HS-5 (cell line): ENCODE measurements at places on chromosomes 3 and 15.
A peak's percentile ranks its signal among the peaks of the same experiment; 100 is the strongest.

GRCh38 chr3:177817751-177818150 is 620.5 kb upstream of the TBL1XR1 start:
- no peak for DNase-seq

DNA sequence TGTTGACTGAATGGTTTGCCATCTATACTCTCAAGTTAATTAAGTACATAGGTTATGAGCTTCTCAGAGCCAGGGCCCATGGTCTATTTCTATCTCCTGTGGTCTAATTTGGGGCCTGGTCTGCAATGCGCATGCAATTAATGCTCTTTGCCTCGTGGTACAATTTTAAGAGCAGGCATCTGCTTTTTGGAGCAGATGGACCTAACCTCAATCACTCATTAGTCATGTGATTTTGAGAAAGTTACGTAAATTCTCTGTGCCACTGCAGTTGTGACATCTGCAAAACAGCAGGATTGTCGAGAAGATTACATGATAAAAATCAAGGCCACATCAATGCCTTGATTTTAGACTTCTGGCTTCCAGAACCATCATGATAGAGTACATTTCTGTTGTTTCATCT is 543.7 kb upstream of the ADAMTS9 start:
- DNase-seq = no peak

- DNase-seq = no peak
These were observed 56.2 kb downstream of the EXOG start for GRCh38 chr3:38552364-38552763.

GRCh38 chr3:72077473-72078259 is 292.7 kb upstream of the PROK2 start:
- no peak for DNase-seq

DNA sequence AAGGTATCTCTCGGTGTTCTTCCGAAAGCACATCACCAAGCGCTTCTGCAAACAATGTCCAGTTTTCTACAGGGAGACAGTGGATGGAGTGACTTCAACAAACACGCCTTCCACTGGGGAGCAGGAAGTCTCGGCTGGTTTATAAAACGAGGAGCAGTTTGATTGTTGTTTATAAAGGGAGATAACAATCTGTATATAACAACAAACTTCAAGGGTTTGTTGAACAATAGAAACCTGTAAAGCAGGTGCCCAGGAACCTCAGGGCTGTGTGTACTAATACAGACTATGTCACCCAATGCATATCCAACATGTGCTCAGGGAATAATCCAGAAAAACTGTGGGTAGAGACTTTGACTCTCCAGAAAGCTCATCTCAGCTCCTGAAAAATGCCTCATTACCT is 4.6 kb downstream of the CCR2 start:
- DNase-seq = no peak

GRCh38 chr3:39121621-39122020 is 14.1 kb downstream of the TTC21A start:
- no peak for DNase-seq

DNA sequence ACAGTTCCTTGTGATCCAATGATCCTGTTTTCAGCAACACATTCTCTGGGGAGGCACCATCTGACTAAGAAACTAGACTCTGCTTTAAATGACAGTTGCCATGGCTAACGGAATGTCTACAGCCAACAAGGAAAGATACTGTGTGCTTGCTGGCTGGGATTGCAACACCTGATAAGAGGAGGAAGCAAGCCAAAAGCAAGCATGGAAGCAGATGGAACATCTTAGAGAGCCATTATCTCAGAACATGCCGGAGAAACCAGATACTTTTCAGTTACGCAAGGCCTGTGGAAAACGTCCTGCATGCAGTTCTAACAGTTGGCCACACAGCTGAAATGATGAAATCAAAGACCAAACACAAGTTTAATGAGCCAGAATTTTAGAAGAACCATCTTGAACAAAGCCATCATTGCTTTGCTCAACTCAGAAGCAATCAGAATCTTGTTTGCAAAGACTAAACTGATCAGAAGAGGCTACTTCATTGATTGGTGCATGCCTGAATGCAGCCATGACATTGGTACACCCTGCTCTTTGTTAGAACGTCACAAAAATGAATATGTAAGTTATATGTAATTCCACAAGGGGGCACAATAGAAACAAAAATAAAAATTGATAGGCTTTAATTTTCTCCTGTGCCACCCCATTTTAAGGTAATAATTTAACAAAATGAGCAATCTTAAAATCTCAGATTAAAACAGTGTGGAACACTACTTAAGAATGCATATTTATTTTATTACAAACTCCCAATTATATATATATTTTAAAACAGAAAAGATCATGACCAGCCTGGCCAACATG is 50.8 kb downstream of the GXYLT2 start:
- peak; percentile 96 for DNase-seq

DNA sequence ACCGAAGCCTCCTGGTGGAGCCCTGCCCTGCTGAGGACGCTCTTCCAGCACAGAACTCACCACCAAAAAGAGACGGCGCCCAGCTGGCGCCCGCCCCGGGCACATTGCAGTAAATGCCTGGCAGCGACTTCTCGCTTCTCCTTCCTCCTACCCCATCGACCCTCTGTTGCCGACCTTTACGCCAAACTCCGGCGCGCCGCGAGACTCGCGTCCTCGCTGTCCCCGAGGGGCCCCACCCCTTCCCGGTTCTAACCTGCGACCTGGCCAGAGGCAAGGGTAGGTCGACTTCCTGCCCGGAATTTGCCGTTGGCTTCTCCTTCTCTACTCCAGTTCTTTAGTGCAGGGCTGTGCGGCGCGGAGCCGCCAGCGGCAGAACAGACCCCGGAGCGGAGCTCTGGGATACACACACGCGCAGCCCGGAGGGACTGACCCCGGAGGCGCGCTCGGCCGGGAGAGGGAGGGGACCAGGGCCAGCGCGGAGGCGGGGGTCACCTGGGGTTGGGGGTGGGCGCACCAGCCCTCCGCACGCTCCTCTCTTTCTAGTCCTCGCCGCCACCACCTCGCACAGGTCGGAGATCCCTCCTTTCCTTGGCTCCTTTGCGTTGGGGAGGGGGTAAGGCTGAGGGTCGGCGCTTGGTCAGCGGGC is 226.6 kb upstream of the AZI2 start:
- DNase-seq = no peak

DNA sequence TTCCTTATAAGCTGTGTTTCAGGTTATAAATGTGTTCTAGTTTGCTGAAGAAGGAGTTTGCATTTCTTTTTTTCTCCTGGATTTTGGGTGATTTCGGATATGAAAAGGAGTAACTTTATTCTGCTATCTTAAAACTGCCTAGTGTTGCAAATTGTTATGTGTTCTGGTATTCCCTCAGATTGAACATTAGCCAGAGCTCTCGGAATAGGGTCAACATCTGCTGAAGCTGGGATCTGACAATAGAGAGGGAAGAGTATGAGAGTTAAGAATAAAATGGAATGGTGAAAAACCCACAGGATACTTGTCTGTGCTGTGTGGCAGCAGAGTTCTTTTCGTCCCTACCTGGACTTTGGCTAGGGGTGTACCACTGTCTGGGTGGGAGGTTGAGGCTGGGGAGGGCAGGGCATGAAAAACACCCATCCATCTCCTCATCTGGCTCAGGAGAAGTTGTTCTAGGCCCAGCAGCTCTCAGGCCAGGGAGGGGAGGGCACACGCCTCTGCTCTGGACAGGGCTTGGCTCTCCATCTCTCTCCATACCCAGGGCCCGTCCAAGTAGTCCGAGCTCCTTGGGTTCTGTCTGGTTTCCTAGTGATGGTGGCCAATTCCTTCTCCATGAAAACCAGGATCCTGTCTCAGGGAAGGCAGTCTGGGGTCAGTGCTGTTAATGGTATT is 13.2 kb downstream of the SPSB4 start:
- DNase-seq = no peak

GRCh38 chr3:50321336-50322114 is 1.0 kb downstream of the HYAL2 start:
- DNase-seq = peak; percentile 56

DNA sequence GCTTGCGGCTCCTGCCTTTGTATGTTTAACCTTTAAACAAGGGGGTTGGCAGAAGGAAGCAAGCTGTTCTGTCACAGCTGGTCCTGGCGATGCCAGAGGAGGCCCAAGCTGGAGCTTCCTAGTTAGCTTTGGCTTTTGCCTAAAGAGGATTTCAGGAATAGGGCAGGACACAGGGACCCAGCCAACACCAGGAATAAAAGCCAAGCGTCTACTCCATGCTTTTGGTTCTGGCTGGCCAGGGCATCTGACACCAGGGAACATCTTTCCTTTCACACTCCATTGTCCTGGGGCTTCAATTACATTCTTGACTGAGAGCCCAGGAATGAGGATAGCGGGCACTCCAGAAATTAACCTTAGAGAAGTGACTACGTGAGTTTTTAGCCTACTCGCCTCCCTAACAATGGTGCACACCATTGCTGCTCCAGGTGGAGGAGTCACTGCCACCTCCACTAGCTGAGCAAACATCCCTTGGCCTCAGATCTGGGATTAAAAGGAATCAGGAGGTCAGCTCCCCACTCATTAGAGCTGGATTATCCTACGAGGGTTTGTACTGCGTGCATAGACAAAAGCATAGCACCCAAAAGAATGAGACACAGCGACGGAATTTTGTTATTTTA is 38.2 kb downstream of the TPM1 start:
- no peak for DNase-seq

GRCh38 chr3:114144909-114145688 is 33.8 kb downstream of the DRD3 start:
- peak; percentile 62 for DNase-seq

DNA sequence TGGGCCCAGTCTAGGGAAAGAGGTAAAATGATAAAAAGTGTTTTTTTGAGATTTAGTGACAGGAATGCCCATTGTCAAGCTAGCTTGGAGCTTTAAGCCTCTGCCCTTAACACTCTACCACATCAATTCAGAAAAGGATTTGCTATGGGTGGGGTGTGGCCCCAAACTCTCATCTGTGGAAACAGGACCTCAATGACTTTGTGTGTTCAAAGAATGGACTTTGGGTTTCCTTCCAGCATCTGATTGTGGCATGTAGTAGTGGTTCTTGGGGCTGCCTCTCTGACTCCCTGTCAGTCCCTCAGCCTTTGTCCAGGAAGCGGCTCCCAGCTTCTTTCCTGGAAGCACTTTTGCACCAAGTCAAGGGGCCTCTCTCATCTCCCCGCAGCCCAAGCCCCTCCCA is 56.1 kb downstream of the CCNL1 start:
- no peak for DNase-seq

DNA sequence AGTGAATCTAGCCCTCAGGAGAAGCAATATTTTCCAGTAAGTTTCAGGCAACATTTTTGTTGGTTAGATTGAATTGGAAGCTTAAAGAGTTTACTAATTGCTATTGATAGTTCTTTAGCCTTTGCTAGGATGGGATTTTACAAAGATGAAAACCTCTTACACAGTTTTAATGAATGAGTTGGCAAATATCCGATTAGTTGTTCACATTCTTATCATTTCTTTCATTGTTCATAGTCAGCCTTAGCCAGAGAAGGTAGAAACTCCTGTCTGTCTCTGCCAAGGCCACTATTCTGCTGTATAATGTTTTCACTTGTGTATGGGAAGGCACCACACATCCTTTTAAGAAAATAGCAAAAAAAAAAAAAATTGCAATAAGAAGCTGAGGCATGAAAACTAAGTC is 222.0 kb upstream of the MANF start:
- no peak for DNase-seq

- no peak for DNase-seq
These were observed 109.2 kb downstream of the CD47 start for GRCh38 chr3:107981471-107982111.

DNA sequence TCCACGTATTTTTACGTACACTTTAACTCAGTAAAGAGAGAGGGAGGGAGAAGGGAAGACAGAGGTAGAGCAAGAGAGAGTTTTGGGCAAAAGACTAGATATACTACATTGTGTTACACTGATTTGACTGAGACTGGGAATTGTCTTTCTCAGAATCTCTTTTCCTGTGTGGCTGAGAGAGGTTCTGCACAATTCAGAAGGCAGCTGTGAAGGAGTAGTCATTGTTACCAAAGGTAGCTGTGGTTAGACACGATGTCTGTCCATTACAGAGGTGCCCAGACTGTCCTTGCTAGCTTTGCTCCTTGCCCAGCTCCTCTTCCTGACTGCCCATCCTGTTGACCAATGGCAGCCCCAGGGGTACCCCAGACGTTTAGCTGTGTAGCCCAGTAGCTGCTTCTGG is 577.5 kb upstream of the CBLB start:
- DNase-seq = no peak

GRCh38 chr3:71956069-71956340 is 171.1 kb upstream of the PROK2 start:
- no peak for DNase-seq

GRCh38 chr3:68467465-68467864 is 464.9 kb downstream of the TAFA4 start:
- DNase-seq = no peak
